ENCODE measurements at places on chromosomes 1 and 21.

DNA sequence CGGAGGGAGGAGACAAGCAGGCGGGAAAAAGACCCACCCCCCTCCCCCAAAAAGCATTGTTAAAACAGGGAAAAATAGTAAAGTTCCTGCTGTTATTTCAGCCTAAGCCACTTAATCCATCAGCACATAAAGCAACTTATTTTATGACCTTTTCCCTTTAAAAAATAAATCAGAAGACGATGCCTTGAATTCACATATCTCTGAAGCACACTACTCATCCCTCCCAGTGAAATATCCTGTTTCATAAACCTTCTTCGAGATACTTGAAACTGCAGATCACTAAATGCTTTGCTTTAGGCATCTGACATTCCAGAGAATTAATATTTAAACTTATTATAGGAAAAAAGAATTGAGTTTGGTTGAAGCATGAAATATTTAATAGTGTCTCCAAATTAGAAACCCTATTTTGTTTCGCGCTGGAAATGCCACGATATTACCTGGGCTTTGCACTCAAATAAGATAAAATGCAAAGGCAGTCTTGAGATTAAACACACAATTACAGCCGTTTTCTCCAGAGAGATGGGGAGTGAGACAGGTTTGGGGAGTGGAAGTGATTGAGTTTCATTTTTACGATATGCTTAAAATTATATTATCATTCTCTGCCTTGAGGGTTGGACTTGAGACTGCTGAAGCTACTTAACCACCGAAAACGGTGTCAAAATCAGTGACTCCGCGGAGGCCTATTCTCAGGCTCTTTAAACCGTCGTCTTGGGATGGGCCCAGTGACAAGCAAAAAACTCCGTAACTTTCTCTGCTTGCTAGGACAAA lies 9.3 kb downstream of the GLIS1 start:
- H3K27me3 ChIP-seq = no peaks in the 10 kb centered on the region
- H3K36me3 ChIP-seq = no peaks in the 10 kb centered on the region
- no peak for DNase-seq
- H3K27ac ChIP-seq = no peak overlapping the region

DNA sequence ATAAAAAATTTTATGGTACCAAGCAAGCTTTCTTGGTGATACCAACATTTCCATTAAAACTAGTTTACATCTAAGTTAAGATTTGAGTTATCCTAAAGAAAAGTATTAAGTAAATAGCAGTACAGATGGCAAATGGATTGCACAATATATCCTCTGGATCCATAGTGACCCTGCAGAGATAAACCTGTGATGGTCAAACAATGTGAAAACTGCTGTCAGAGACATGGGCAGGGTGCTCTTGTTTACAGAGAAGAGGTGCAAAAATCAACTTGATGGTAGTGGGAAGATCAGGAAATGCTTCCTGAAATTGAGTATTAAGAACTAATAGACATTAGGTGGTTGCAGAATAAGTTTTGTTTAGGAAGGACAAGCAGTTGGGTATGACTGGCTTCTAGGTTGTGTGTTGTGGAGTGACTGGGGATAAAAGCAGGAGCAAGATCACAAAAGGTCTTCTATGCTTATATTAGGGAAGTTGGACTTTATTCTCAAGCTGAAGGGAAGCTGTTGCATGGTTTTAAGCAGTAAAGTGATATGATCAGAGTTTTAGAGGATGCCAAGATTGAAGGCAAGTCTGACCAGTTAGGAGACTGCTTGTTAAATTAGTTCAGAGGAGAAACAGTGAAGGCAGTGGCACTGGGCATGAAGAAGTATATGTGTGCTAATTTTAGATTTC lies 9.9 kb downstream of the TTC3 start:
- no peak overlapping the region for H3K27ac ChIP-seq
- no peaks in the 10 kb centered on the region for H3K4me1 ChIP-seq
- no peaks in the 10 kb centered on the region for H3K36me3 ChIP-seq
- H3K4me3 ChIP-seq = no peak overlapping the region
- no peak for DNase-seq

GRCh38 chr1:157367091-157367739 lies 185.1 kb downstream of the FCRL5 start:
- DNase-seq = no peak
- H3K27me3 ChIP-seq = no peaks in the 10 kb centered on the region
- no peak overlapping the region for H3K27ac ChIP-seq
- no peaks in the 10 kb centered on the region for H3K4me1 ChIP-seq

DNA sequence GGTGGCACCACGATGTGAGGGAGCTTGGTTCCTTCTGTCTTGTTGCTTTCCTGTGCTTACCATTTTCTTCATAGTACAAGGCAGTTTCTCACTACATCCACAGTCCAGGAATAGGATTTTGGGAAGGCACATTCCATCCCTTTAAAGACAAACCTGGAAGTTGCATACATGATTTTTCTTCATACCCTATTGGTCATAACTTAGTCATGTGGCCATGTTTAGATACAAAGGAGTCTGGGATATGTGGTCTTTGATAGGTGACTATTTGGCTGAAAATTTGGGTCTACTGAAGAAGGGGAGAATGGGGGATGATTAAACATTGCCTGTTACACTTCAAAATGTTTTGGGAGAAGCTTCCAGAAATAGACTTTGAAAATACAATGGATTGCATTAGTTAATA lies 7.0 kb downstream of the DYRK1A start:
- no peak for DNase-seq
- H3K4me1 ChIP-seq = peaks cover 8% of the 10 kb centered on the region
- H3K27me3 ChIP-seq = no peaks in the 10 kb centered on the region

GRCh38 chr1:5969168-5969567 lies 23.1 kb downstream of the NPHP4 start:
- no peak for DNase-seq
- no peaks in the 10 kb centered on the region for H3K27me3 ChIP-seq
- no peaks in the 10 kb centered on the region for H3K36me3 ChIP-seq

DNA sequence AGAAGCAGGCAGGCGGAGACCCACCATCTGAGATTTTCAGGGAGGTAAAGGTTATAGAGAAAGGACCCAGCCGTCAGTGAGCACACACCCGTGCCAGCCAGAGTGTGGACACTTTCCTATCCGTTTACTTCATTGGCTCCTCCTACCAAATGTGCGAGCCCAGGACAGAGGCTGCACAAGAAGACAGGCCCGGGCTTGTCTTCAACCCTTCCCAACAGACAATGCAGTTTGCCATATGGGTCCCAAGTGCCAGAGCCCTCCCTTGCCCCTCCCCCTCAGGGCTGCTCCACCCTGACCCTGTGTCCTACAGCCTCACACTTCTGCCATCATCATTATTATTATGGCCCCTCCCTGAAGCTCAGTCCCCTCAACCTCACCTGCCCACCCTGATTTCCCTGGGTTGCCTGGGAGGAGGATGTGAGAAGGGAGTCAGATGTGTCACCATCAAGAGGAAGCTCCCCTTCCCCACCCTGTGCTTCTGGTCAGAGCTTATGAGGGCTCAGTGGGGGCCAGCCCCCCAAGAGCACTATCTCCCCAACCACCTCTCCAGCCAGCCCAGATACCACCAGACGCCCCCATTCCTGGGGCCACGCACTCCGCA lies 9.4 kb downstream of the LAPTM5 start:
- no peak for DNase-seq
- no peaks in the 10 kb centered on the region for H3K27me3 ChIP-seq
- H3K4me3 ChIP-seq = no peak overlapping the region
- no peak overlapping the region for H3K27ac ChIP-seq
- no peaks in the 10 kb centered on the region for H3K36me3 ChIP-seq
- H3K4me1 ChIP-seq = no peaks in the 10 kb centered on the region

DNA sequence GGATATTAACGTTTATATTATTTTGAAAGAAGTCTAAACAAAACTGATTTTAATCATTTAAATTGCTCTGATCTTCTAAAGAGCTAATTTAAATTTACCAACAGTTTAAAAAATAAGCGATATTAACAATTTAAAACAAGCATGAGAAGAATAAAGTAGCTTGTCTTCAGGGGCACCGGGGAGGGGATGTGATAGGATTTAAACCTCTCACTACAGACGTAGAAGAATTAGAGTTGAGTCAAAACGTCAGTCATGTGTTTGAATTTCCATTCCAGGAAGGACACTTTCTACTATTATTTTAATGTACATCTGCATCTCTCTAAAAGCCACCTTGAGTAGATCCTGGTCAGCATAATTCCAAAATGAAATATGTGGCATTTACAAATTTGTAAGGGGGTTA lies 58.2 kb upstream of the TPTE start:
- H3K27me3 ChIP-seq = no peaks in the 10 kb centered on the region
- H3K36me3 ChIP-seq = peaks cover 3% of the 10 kb centered on the region
- DNase-seq = no peak

DNA sequence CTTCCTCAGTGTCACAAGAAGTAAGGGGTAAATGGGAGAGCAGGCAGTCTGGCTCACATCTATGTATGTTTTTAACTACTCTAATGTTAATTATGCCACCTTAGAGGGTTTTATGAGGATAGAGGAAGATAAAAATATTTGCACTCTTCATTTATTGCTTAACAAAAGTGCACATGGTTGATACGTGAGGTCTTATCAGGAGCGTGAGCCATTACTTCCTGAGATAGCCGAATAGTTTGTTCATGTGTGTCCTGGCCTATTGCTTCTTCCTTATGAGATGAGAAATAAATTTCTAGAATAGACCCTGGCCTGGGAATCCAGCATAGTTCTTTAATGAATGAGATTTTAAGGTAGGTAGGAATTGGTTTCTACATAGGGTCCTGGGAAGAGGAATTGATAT lies 471.1 kb upstream of the B3GALT2 start:
- no peaks in the 10 kb centered on the region for H3K36me3 ChIP-seq
- DNase-seq = no peak
- no peak overlapping the region for H3K27ac ChIP-seq
- no peak overlapping the region for H3K4me3 ChIP-seq
- H3K4me1 ChIP-seq = no peaks in the 10 kb centered on the region
- no peaks in the 10 kb centered on the region for H3K27me3 ChIP-seq

DNA sequence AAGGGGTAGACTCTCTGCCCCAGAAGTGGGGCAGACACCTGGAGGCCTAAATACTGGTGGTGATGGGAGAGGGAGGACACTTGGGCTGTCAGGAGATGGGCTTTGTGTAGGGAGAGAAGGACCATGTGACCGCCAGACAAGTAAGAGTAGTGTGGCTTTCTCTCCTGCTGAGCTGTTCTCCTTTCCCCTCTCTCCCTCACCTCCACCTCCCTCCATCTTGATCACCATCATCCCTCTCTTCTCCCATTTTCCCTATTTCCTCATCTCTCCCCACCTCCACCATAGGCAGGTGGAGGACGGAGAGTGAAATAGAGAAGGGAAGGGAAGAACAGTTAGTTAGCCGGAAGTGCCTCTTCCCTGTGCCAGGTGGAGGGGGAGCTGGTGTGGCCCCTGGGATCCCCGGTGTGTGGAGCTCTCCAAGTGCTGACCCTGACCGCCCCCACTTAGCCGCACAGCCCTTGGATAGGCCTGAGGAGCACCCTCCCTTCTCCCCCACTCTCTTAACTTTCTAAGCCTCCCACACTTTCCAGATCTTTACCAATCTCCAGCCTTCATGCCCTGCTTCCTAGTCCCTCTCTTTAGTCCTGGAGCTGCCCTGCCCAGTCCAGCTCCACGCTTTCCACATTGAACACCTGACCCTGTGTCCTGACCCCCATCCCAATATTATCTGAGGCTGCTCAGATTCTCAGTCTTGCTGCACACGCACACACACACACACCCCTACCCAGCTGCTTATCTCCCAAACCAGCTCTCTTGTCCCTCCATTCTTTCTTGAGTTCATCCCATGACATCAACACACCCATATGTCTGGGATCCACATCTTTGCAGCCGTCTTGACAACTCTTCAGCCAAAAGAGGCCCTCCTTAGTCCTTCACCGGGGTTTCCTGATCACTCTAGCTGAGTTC lies 1.5 kb downstream of the CELF3 start:
- H3K27ac ChIP-seq = no peak overlapping the region
- H3K4me1 ChIP-seq = no peaks in the 10 kb centered on the region
- DNase-seq = no peak
- H3K27me3 ChIP-seq = no peaks in the 10 kb centered on the region
- no peak overlapping the region for H3K4me3 ChIP-seq
- no peaks in the 10 kb centered on the region for H3K36me3 ChIP-seq

DNA sequence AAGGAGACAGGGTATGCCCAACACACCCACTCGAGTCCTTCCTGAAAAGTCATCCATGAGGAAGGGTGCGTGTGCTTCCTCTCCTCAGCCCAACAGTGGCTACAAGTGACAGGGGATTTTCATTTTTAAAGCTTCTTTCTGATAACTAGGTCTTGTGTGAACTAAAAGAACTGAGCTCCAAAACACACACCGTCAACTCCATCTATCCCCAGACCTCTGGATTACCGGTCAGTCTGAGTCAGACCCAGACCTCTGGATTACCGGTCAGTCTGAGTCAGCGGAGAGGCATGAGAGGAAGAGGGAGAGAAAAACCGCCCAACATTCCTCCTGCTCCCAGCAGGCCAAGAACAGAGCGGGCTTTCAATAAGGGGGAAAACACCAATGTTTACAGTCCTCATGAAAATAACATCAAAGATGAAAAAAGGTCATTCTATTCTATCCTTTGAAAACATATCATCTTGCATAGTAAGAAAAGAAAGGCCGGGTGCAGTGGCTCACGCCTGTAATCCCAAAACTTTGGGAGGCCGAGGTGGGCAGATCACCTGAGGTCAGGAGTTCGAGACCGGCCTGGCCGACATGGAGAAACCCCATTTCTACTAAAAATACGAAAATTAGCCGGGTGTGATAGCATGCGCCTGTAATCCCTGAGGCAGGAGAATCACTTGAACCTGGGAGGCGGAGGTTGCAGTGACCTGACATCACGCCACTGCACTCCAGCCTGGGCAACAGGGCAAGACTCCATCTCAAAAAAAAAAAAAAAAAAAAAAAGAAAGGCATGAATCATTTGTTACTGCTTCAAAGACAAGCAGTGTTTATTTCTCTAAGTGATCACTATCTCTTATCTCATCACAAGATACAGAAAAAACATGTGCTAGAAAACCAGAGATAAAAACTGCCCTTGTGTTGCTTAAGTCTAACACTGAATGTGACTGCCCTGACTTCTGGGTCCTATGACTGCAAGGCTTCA lies 3.4 kb downstream of the PTTG1IP start:
- no peak overlapping the region for H3K4me3 ChIP-seq
- H3K4me1 ChIP-seq = peaks cover 15% of the 10 kb centered on the region
- H3K36me3 ChIP-seq = no peaks in the 10 kb centered on the region

DNA sequence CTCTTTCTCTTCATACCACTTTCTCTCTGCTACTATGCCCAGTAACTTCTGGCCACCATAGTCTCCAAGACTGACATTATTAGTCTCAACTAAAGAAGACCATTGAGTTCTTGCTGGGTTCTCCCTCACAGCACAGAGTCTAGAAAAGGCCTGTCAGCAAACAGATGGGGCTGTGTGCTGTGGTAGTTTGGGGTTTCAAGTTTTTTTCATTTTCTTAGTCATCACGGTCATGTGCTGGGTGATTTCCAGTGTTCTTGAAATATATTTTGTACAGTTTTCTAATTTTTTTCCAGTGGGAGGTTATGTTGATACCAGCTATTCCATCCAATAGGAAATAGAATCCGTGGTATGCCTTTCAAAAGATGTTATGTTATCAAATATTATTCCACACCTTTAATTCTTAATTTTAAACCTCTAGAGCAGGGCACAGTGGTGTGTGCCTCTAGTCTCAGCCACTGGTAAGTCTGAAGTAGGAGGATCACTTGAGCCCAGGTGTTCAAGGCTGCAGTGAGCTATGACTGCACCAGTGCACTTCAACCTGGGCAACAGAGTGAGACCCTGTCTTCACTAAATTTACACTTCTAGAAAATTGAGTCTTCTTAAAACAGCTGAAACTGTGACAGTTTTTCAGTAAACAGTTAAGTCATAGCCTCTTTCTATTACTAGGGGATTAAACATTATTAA lies 8.3 kb downstream of the CFHR2 start:
- H3K36me3 ChIP-seq = no peaks in the 10 kb centered on the region
- no peak overlapping the region for H3K4me3 ChIP-seq
- DNase-seq = no peak
- no peaks in the 10 kb centered on the region for H3K4me1 ChIP-seq
- H3K27ac ChIP-seq = no peak overlapping the region
- no peaks in the 10 kb centered on the region for H3K27me3 ChIP-seq
